SHP77 treated with DMSO at 0.1 percent for 48 hours (cell line): ENCODE measurements at places on chromosomes 2 and 18.
A peak's percentile ranks its signal among the peaks of the same experiment; 100 is the strongest.

DNA sequence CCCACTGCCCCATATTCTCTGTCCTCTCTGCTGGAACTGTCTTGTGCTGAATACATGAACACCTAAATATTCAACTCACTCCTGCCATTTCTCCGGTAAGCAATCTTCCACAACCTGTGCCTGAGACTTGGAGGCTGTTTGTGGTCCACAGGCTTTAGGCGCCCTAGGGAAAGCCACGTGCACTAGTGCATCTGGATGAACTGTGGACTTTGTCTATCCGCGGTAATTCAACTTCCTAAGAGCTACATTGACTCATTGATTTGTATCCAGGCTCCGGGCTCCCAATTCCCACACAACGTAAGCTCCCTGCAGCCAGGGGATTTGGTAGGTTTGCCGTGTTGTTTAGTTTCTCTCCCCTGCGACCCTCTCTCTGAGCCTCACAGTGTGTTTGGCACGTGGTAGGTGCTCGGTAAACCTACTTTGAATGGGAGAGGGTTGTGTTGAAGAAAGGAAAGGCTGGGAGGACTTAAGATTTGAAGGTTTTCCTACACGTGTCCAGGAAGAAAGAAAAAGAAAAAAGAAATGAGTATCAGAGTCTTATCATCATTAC is 718.2 kb downstream of the DPP10 start:
- DNase-seq = no peak

- DNase-seq = no peak
These were observed 76.1 kb upstream of the CAVIN2 start for GRCh38 chr2:191922736-191923651.

- DNase-seq = no peak
These were observed 46.7 kb downstream of the MAPK4 start for GRCh38 chr18:50606609-50607008.

DNA sequence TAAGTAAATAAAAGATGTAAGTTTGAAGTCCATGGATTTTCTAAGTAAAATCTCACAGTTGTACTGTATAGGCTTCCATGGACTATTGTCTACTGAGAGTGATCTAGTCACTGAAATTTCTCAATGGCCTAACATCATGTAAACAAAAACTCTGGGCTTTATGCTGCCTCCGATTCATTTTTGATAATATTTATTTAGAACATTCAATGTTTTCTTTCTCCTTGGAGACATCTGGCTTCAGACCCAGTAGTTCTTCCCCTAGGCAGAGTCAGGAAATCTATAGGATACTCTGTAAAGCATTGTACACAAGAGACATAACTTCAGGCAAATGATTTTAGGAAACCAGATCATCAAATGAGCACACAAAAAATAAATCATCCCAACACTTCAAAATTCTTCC is 1208.6 kb upstream of the ZEB2 start:
- DNase-seq = no peak

GRCh38 chr18:43271593-43272432 is 5.5 kb downstream of the SYT4 start:
- no peak for DNase-seq

DNA sequence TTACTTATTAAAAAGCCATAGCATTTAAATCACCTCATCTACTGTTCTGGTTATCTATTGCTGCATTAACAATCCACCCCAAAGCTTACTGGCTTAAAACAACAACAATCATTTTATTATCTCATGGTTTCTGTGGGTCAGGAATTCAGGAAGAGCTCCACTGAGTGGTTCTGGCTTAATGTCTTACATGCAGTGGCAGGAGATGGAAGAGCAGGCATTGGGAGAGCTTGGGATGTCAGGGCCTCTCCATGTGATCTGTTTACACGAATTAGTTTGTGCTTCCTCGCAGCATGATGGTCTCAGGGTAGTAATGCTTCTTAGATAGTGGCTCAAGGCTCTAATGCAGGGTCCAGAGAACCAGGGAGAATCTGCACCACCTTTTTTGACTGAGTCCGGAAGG is 14.4 kb upstream of the REL start:
- no peak for DNase-seq

DNA sequence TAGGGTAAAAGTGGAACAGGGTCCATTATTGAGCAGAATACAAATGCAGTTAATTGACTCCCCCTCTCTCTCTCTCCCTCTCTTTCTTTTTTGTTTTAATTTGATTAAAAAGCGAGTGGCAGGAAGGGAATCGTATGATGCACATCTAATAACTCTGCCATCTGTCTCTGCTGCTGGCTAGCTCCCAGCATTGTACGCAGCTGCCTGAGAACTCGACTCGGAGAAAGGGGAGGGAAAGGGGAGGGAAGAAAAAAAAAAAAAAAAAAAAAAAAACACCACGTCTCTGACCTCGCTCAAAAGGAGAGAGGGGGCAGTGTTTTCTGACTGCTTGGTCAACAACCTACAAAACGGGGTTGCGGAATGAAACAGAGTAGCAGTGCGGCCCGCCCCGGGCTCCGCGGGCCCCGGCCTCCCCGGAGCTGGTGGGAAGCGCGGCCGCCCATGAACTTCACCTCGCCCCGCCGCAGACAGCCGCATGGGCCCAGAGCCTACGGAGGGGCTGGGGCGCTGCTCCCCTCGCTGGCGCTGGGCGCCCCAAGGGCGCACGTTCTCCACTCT is 265.7 kb downstream of the TCF4 start:
- peak; percentile 63 for DNase-seq

DNA sequence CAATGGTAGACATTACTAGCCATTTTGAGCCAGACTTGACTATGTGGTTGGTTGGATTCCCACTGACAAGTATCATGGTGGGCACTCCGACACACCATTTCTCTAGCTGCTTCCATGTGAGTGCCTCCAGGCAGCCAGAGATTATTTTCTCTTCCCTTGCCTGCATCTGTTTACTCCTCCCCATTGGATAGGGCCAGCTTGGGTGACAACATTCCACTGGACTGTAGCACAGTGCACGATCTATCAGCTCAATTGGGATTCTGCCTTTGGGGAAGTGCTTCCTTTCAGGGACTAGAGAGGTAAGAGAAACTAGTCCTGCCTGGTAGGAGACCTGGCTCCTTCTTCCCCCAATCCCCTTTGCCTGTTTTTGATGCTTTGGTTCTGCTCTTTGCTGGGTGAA is 49.0 kb upstream of the MAP4K3 start:
- no peak for DNase-seq

DNA sequence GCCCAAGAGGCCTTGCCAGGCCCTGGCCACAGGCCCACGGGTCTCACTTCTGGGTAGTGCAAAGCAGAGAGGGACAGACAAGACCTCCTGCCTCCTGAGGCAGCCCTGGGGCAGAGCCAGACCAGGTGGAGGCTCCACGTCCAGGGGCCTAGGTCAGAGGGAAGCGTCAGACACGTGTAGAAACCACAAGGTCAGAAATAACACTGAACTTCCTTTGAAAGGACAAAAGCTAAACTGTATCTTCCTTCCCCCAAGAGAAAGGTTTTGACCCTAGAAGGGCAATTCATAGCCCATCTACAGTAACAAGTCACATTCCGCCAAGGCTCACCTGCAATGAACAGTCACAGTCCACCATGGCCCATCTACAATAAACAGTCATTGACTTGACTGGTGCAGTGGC is 17.9 kb downstream of the SDC1 start:
- no peak for DNase-seq

GRCh38 chr2:69395866-69396265 is 8.8 kb upstream of the GFPT1 start:
- DNase-seq = no peak

DNA sequence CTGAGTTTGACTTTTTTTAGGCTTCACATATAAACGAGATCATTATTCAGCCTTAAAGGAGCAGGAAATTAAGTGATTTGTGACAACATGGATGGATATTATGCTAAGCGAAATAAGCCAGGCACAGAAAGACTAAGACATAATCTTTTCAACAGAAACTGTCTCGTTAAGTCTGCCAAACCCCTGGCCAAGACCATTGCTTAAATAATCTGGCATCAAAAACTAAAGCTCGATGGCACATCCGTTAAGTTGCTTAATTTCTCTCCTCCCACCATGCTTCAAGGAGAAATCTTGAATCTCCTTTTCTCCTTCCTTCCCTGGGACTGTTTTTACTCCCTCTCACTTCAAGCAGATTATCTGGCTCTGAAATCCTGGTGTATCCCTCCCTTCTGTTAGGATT is 140.3 kb downstream of the GALNT14 start:
- no peak for DNase-seq

DNA sequence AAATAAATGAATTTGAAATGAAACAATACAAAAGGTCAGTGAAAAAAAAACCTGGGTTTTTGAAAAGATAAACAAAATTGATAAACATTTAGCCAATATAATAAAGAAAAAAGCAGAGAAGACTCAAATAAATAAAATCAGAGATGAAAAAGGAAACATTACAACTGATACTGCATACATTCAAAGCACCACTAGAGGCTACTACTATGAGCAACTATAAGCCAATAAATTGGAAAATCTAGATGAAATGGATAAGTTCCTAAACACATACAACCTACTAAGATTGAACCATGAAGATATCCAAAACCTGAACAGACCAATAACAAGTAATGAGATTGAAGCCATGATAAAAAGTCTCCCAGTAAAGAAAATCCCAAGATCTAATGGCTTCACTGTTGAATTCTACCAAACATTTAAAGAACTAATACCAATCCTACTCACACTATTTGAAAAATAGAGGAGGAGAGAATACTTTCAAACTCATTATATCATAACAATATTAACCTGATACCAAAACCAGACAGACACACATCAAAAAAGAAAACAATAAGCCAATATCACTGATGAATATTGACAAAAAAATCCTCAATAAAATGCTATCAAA is 80.8 kb upstream of the CERS6 start:
- no peak for DNase-seq

GRCh38 chr2:156182132-156182531 is 150.4 kb downstream of the NR4A2 start:
- DNase-seq = no peak

GRCh38 chr2:128388499-128388941 is 69.9 kb upstream of the HS6ST1 start:
- no peak for DNase-seq

DNA sequence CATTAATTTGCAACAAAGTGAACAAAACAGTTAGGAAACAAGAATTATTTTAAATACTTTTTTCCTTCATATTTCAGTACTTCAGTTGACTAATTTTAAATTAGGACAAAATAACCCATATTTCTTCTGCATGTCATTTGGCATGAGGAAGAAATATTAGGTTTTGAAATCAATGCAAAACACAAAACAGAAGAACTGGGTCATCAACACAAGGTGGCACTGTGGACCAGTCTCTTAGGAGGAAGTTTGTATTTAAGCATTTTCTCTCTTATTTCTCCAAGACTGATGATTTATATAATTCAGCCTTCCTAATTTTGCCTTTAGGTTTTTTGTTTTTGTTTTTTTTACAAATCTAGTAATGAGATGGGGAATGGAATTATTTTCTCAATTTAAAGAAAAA is 352.8 kb upstream of the KCNH7 start:
- DNase-seq = no peak

DNA sequence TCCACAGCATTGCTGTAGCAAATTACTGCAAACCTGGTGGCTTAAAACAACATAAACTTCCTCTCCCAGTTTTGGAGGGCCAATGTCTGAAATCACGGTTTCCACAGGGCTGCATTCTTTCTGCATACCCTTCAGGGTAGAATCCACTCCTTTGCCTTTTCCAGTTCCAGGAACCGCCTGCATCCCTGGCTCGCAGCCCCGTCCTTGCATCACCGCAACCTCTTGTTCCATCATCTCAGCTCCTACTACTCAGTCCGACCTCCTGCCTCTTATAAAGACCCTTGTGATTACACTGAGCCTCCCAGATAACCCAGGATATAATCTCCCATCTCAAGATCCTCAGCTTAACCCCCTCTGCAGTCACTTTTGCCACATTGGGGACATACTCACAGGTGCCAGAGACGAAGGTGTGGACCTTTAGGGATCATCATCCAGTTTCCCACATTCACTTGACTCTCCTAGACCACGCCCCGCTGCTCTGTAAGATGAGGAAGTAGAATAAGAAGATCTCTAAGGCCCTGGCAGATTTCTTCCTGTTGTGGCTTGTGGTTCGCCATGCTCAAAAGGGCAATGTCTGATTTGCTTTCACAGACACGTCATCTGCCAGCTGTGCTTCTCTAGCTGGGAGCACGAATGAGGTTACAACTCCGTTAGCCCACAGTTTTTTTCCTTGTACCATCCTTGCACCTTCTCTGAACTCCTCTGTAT is 103.6 kb upstream of the AGAP1 start:
- no peak for DNase-seq

GRCh38 chr2:157216286-157216965 is 41.1 kb upstream of the GALNT5 start:
- no peak for DNase-seq

DNA sequence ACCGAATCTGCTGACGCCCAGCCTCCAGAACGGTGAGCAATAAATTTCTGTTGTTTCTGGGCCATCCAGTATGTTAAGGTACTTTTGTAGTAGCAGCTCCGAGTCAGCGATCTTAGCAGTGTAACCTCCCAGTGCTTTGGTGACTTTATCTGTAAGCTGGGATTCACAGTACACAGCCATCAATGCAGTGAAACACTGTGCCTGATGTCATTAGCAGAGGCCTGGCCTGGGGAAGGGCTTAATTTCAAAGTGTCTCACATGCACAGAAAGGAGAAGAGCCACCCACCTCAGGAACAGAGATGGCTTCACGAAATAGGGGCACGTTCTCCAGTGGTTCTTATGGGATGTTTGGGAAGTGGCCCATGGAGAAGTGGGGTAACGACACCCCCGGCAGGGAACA is 281.2 kb downstream of the PHLPP1 start:
- no peak for DNase-seq
